ENCODE measurements at places on chromosomes 3 and 15. TPM values are rescaled to one million over a fixed set of nuclear protein-coding genes. Genes with fewer than 3 reads are reported as not detected.

The XRN1 gene
- total RNA-seq = 27.2 TPM

GRCh38 chr15:40265355-40265754 lies 17.5 kb downstream of the ANKRD63 start:
- no peak for DNase-seq

The MIX23 gene
- 13.2 TPM for total RNA-seq

DNA sequence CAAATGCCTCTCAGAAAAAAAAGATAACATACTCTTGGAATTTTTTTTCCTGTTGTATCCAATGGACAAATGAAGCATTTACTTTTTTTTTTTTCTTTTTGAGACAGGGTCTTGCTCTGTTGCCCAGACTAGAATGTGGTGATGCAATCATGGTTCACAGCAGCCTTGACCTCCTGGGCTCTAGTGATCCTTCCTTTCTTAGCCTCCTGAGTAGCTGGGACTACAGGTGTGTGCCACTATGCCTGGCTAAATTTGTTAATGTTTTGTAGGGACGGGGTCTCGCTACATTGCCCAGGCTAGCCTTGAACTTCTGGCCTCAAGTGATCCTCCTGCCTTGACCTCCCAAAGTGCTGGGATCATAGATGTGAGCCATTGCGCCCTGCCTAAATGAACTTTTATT lies 167.2 kb downstream of the ISL2 start:
- DNase-seq = no peak

DNA sequence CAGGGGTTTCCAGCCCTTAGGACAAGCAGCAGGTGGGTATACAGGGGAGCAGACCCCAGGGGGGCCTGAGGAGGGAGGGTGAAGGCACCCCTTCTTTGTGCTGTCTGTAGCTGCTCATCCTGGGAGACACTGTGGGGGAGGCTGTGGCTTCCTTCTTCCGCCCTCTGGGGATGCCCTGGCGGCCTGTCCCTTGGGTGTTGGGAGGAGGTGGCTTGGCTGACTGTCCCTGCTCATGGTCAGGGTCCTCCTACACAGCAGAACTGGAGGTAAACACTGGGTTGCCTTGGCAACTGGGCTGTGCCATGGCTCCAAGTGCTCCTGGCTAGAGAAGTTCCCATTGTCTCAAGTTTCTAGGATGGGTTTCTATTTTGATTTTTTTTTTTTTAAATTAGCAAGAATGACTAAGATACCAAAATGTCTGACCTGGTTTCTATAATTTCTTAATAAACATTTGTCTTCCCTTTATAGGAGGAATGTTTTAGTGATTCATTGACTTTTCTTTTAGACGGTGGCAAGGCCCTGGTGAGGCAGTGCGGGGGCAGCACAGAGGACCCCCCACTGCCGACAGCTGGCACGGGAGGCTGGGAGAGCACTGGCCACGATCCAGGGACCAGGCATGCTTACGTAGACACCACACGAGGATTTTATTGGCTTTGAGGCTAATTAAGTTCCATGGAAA lies 12.4 kb downstream of the KLF13 start:
- DNase-seq = peak; percentile 85

The TGFBR2 gene
- 149 TPM for total RNA-seq

The UBR1 gene
- total RNA-seq = 38.5 TPM

DNA sequence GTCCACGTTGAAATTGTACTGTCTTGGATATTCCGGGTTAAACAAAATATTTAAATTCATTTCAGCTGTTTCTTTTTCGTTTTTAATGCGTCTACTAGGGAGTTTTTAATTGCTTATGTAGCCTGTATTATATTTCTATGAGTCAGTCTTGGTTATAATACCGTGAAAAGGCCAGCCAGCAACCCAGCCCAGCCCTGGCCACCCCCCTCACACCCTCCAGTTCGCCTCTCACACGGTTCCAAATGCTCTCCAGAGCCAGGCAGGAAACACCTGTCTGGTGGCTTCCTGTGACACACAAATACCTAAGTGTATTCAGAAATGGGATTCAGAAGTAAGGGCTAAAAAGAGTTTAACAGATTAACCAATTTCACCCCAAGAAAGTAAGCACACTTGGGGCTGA lies 4.4 kb downstream of the SH3BP5 start:
- peak; percentile 16 for DNase-seq

DNA sequence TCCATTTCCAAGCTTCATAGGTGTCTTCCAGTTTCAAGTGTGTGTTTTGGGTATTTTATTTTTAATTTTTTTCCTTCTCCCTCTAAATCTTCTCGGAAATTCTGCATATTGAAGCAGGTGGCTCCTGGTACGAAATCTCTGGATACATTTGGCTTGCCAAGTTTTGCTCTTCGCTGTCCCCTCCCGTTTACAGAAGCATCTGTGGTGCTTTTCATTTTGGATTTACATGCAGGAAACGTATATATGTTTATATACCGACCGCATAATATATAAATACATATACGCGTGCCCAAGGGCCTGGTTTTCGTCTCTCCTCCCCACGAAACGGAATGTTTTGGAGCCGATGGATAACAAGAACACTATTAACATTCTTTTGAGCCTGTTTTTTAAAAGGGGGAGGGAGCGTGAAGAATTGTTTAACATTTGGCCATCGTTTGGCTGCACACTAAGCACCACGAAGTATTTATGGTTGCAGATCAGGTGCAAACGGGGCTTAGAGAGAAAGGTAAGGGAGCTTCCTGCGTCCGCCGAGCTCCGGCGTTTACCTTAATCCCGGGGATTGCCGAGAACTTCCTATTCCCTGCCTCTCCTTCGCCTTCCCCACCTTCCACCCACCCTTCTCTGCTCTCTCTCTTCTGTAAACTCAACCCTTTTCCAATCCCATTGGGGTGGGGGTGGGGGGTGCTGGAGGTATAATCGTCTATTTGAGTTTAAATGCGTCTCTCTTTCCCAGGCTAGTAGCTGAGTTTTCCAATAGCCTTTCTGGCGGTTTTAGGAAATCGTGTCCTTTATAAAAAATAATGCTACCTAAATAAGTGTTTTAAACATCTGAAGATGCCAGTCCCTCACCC lies 1.1 kb upstream of the NLGN1 start:
- no peak for DNase-seq

- no peak for DNase-seq
Measured at GRCh38 chr3:108728934-108729333, 28.3 kb downstream of the RETNLB start.

DNA sequence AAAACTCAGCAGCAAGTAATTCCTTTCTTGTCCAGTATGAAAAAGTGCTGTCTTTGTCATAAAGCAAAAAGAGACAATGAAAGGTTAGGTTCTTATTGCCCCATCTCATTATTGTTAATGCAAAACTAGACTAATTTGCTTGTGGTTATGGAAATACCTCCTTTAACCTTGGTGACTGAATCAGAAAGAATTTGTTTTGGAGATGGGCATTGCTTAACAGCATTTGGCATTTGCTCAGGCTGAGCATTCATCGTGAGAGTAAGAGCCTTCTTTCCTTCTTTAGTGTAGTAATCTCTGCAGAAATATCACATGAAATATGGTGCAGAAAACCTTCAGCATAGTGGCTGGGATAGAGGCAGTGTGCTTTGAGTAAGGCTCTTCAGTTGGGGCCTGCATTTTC lies 103.1 kb downstream of the CNTN6 start:
- DNase-seq = peak; percentile 12
